ENCODE measurements at places on chromosomes 4 and X.
A peak's percentile ranks its signal among the peaks of the same experiment; 100 is the strongest.

GRCh38 chr4:55343887-55344286, 2.2 kb upstream of the SRD5A3 start:
- DNase-seq, result no peak

DNA sequence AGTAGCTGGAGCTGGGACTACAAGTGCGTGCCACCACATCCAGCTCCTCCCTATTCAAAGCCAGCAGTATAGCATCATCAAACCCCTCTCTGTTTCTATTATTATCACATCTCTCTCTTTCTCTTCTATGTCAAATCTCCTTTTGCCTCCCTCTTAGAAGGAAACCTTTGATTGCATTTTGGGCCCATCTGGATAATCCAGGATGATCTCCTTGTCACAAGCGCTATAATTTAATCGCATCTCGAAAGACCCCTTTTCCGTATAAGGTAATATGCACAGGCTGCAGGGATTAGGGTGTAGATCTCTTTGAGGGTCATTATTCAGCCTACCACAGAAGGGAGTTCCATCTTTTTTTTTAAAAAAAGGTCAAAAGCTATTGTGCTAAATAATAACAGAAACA, 46.4 kb upstream of the TBC1D9 start:
- DNase-seq, result no peak

DNA sequence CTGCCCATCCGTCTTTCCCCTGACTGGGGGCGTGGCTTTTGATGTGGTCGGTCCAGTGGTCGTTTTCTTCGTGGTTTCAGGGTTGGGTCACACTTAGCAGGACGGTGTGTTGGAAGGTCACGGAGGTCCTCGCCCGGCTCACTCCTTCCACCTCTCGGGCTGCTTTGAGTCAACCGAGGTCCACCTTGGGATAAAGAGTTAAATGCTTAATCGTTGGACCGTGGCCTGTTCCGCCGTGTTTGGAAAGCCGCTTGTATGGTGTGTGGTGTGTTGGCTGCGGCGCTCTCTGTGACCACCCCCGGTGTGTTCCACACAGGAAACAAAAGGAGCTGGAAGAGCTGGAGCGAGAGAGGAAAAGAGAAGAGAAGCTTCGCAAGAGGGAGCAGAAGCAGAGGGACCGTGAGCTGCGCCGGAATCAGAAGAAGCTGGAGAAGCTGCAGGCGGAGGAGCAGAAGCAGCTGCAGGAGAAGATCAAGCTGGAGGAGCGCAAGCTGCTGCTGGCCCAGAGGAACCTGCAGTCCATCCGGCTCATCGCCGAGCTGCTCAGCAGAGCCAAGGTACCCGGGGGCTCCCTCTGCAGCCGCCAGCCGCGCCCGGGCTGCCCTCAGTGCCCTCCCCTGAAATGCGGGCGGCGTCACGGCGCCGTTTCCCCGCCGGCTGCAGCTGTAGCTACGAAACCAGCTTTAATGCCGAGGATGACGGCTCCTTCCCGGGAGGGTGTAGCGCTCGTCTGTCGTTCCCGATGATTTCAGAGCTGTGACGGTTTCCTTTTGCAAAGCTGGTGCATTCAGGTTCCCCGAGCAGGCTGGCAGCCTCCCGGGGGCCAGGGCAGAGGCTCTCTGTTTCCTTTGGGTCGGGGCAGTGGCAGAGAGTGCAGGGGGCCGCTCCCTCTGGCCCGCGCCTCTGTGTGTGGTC, 7.7 kb downstream of the AKAP17A start:
- no peak for DNase-seq

- no peak for DNase-seq
These were observed at the start of gene ZNF732 for GRCh38 chr4:304969-305680. Gene ZNF732 (minus strand): TSS chr4:305474. CDS start chr4:305310, 164 bp downstream.

- peak; percentile 55 for DNase-seq
These were observed 19.4 kb upstream of the YTHDC1 start for GRCh38 chr4:68369142-68369805.

DNA sequence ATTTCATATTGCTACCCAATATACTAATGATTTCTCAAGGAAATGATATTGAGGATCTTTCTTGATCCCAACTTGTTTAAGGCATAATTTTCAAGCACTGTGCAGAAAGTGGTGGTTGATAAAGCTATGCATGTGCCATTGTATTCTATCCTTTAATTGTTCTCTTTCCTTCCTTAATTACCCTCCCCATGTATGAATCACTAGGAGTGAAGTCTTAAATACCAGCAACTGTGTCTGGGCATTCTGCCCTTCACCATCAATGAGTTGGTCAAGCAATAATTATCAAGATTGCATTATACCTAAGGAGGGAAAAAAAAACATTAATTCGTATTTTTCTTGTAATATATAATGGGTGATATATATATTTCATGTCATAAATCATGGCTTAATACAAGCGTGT, 111.8 kb upstream of the FRMPD4 start:
- no peak for DNase-seq

DNA sequence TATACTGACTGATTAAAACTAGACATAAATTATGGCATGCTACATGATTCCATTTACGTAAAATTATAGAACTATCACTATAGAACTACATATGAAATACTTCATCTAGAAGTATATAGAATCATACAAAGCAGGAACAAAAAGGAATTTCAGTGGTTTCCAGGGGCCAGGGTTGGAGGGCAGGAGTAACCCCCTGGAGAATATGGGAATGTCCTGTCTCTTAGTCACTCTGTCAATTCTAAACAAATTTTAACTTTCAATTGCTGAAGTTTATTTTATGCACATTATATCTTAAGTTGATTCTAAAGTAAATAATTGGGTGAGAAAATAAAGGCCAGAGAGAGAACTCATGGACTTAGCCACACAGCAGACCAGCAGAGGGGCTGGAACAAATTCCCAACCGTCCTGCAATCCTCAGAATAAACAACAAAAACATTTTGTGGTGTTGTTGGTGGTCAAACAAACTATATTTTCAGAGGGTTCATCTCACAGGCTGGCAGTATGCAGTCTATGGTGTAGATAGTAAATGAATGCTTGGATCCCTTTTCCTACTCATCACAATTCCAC, 476.9 kb upstream of the SLIT2 start:
- peak; percentile 49 for DNase-seq

DNA sequence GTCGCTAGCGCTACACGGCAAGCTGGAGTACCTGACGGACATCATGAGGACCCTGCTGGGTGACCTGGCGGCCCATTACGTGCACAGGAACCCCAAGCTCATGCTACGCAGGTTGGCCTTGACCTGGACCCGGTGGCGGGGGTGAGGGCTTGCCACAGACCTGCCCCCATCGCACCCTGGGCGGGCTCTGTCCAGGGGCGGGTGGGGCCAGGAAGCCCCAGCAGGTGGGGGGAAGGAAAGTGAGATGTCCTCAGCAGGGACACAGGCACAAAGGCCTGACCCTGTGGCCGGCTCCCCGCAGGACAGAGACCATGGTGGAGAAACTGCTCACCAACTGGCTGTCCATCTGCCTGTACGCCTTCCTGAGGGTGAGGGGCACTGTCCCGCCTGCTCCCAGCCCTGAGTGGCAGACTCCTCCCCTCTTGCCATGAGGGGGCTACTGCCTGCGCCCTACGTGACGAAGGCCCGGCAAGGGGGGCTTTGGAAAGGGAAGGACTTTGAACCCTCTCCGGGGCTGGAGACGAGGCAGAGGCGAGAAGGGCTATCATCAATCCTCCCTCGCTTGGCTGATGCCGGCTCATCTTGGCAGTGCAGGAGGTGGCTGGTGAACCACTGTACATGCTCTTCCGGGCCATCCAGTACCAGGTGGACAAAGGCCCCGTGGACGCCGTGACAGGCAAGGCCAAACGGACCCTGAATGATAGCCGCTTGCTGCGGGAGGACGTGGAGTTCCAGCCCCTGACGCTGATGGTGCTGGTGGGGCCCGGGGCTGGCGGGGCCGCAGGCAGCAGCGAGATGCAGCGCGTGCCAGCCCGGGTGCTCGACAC, 5.3 kb upstream of the SRPK3 start:
- no peak for DNase-seq

DNA sequence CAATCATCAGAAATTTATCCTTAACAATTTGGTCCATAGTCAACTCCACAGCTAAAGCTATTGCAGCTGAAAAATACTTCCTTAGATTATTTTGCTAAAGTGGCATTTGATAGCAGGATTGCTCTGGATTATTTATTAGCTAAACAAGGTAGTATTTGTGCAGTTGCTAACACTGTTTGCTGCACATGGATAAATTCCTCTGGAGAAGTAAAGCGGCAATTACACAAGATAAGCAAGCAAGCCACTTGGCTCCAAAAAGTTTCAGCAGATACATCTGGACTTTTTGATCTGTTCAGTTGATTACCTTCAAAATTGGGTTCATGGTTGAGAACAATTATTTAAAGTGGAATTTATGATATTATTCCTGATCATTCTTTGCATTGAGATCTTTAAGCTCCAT, 971.5 kb downstream of the C4orf33 start:
- DNase-seq, result no peak
